ENCODE measurements at places on chromosomes 1 and 21.

- DNase-seq, result no peak
Observed at GRCh38 chr1:172673761-172674160, 14.9 kb downstream of the FASLG start.

GRCh38 chr1:206770531-206771337 lies at the start of gene IL19:
IL19 (plus strand) TSS chr1:206770773; CDS start chr1:206836663, 65,890 bp downstream.
- DNase-seq, result peak; percentile 76

- DNase-seq, result peak; percentile 85
Observed at GRCh38 chr1:203448521-203449061, 27.0 kb upstream of the PRELP start.

GRCh38 chr1:6180268-6180706 lies at the start of gene CHD5:
CHD5 (minus strand) TSS chr1:6180321; CDS start chr1:6180023, 298 bp downstream.
- DNase-seq, result peak; percentile 30

- DNase-seq, result no peak
Observed at GRCh38 chr1:163093169-163093568, 24.0 kb downstream of the RGS4 start.

DNA sequence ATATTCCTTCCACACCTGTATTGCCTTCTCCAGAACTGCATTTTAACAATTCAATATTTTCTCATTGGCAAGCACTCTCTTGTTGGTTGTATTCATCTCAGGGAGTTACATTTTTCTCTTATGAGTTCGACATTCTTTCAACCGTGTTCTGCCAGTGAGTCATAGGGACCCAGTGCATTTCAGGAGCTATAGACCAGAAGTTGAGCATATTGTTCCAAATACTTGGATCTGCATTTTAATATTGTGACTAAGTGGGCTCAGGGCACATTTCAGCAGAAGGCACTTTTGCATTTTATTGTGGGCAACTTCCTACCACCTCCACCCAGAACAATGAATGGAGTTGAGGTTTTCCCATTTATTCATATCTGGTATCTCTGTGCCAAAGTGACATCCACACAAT lies 132.8 kb downstream of the TNFSF18 start:
- no peak for DNase-seq

- DNase-seq, result peak; percentile 80
Observed at GRCh38 chr1:29688471-29689365, 452.4 kb downstream of the PTPRU start.

GRCh38 chr1:206556750-206557635 lies 49.7 kb downstream of the RASSF5 start:
- DNase-seq, result peak; percentile 61

DNA sequence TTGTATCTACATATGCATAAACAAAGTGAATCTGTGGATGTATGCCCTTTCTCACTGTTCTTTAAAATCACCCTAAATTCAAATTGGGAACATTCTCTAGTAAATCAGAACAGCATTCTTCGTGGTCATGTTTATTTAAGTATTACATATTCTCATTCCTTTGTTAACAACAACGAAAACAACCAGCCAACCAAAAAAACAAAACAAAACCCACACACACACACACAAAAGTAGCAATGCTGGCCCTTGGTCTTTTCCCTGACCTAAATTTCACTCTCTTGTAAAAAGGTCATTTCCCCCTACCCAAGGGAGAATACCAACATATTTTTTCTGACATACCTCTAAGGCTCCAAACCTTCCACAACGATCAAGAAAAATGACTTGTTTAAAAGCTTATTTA lies 102.6 kb downstream of the NRIP1 start:
- no peak for DNase-seq

DNA sequence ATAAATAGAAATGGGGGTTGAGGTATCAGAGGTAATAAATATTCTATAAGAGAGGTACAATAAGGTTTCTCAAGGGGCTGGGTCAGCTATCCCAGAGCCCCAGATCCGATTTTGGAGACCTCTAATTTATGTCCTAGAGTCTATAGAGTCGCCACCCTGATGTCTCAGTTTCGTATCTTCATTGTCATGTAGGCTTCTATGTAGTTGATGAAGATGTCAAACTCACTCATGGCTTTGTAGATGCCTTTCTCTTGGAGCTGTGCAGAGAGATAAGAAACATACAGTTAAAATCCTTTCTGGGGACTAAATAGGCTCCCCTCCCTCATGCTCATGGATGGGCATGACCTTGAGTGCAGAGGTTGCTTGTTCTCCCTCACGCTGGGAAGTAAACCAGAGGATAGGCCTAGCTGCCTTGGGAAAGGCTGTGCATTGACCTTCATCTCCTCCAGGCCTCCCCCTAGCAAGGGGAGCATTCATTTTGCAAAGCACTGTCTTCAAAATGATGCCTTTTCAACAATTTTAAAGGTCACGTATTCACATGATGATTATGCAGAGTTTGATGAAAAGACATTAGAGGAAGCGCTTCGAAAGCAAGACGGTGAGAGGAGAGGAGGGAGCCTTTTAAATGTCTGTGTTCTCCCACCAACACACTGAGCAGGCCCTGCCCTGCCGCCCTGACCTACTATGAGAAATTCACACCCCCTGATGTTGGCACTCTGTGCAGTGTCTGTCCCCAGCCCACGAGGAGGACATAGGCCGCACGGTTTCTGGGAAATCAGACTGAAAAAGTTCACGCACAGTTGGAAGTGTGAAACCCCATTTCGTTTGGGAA lies 1.9 kb upstream of the IL19 start:
- DNase-seq, result no peak

DNA sequence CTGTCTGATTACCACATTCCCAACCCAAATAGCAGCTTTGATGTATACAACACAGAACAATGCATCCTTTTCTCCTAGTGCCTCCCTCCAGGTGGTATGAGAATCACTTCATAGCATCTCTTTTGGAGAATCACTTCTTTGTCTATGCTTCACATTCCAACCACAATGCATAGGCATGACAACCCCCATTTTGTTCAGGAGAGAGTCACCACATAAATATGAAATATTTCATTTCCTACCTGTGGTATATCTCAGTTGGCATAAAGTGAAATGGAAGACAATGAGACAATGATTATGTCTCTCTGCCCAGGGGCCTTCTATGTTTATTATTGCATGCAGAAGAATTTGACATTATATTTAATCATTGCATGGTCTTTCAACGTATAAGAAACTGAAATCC lies 112.2 kb downstream of the BRINP2 start:
- DNase-seq, result no peak

DNA sequence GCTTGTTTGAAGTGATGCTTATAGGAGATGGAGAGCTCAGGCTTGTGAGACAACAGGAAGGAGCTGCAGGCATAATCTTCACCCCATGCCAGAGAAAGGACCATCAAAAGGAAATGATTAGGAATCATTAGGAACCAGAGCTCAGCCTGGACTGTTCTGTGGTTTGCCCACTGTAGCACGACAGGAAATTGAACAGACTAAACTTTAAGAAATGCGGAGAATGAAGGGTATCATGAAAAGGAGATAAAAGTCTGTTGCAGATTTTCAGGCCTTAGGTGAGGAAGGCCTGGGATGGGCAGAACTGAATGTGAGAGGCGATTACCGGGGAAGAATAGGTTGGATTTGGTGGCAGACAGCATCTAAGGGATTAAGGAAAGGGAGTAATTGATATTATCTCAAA lies 292.0 kb upstream of the PLXNA2 start:
- DNase-seq, result peak; percentile 25

DNA sequence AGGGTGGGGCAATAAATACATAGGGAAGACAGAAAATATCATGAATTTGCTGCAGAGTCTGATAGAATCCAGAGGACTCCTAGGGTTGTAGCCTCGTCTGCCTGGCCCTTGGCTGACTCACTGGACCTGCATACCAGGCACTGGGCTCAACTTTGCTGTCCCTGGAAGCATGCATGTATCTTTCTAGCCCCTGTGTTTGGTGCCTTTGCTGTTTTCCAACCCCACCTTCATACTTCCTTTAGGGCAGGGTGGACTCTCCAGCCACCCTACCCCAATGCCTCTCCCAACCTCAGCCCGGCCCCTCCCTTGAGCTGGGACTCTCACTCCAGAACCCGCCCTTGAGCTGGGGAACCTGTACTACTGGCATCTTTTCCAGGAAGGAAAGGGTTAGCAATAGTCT lies 1.2 kb downstream of the RAB25 start:
- peak; percentile 53 for DNase-seq

DNA sequence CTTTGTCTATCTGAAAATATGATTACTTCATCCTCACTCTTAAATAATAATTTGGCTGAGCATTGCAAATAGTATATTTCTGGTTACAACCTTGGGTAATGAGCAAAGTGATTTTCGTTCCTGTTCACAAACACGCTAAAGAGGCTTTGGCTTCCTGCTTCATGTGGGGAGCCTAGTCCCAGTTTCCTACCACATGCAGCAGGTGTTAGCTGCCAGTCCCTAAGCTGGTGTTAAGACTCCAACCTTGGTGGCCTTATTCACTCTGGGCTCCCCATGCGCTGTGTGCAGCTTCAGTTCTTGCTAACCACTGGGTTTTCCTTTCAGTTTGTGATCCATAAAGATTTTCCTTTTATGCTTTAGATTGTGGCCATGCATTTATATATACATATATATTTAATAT lies 56.7 kb upstream of the BARHL2 start:
- no peak for DNase-seq

DNA sequence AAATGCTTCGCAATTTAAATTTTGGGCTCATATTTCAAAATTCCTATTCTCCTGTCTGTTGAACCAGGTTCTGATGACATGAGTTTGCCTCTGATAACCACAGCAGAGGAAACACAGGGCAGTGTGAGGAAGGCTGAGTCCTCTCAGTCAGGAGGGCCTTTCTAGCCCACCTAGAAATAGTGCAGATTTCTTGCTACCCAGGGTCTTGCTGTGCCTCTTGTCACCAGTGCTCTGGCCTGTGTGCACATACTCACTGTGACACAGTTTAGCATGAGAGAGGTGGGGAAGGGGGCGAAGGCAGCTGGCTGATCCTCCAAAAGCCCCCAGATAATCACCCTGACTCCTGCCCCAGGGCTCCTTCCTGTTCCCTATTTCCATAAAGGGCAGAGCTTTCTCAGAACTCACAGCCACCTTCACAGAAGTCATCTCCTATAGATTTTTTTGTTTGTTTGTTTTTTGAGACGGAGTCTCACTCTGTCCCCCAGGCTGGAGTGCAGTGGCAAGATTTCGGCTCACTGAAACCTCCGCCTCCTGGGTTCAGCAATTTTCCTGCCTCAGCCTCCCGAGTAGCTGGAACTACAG lies 23.7 kb downstream of the ERRFI1 start:
- no peak for DNase-seq

DNA sequence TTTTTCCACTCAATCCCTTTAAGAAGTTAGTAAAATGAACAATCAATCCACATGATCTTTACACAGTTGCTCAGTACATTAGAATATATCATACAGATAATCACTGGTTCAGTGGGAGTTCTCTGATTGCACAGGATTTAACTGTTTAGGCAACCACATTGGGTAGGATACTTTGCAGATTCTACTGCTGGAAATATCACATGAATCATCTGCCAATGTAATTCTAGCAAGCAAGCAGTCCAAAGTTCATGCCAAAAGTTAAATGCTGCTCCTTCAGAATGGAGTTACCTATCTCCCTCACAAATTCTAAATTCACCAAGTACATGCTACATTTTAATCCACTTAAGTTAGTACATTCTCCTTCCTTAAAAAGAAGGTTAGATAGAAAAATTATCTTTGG lies 52.4 kb downstream of the NEGR1 start:
- DNase-seq, result no peak

GRCh38 chr1:223297800-223298199 lies 66.2 kb downstream of the SUSD4 start:
- DNase-seq, result no peak

DNA sequence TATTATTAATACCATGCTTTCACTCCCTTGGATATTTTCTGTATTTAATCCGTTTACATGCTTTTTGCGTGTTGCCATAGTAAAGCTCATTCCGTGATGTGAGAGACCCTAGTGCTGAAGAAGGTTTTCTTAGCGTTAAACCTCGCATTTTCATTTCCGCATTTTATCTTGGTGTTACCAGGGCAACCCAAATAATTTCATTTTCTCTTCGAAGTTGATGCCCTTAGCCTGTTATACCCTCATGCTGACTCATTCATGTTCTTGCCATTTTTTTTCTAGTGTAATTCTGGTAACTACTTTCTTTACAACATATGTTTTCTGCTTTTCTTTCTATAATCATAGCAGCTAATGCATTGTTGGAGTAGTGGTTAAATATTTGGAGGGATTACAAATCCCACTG lies 37.2 kb downstream of the LRRC8C start:
- no peak for DNase-seq

- DNase-seq, result peak; percentile 74
Observed at GRCh38 chr1:213303286-213303685, 252.2 kb downstream of the RPS6KC1 start.

Data from ELF-1 (cell line).